Mesothelial cell of epicardium (in vitro differentiated cells): ENCODE measurements at places on chromosomes 1 and 21. TPM values are rescaled to one million over a fixed set of nuclear protein-coding genes. Genes with fewer than 3 reads are reported as not detected.
A peak's percentile ranks its signal among the peaks of the same experiment; 100 is the strongest.

- no peaks in the 10 kb centered on the region for H3K4me1 ChIP-seq
- DNase-seq: no peak
- no peak overlapping the region for H3K27ac ChIP-seq
- peak overlapping the region; percentile 60 for H3K4me3 ChIP-seq
Measured at GRCh38 chr21:30408782-30409494, 13.1 kb downstream of the KRTAP13-1 start.

TINAGL1 gene
- total RNA-seq: 201 to 212 TPM (median 211 TPM) in 3 replicates

GIPC2 gene
- total RNA-seq: 0.18 to 0.23 TPM (median 0.20 TPM) in 3 replicates

SLAMF7 gene
- not detected in 3 replicates for total RNA-seq
